ENCODE measurements at places on chromosomes 4 and X. TPM values are rescaled to one million over a fixed set of nuclear protein-coding genes. Genes with fewer than 3 reads are reported as not detected.

GRCh38 chr4:180909279-180909678 lies 1333.9 kb upstream of the TENM3 start:
- no peak for DNase-seq

DNA sequence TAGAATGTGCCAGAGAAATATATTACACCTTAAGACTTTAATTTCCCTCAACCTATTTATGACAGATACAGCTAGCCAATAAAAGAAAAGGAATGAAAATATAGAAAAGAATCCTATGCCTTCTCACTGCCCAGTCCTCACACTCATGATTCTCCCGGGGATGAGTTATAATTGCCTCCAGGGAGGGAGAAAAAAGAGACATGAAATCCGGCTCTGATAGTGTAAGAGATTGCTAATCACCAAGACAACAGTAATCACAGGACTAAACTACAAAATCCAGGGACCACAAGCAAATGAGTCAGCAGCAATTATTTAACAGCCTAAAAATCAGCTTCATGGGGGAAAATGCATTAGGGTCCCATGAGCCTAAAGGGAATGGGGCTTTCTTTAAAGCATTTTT lies 95.9 kb upstream of the DUSP21 start:
- DNase-seq = no peak

Gene ZFP42
- total RNA-seq = 0.09 TPM

DNA sequence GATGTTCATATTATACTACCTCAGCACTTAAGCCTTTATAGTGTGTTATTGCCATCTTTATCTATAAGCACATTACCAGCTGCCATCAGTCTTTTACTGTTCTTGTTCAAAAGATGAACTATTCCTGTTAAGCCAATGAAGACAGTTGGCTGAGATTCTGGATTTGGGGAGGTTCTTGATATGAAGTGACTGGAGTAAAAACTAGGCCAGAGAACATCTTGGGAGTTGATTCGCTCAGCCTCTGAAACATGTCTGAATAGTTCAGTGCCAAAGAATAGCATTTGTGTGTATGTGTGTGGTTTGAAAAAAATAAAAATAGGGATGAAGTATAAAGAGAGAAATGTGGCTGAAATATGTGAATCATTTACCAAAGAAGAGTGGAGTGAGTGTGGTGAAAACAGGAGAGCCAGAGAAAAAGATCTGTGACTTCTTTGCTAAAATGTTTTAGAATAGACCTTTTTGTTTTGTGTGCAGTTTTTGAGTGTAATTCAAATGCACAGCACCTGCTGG lies 15.2 kb downstream of the EXOC1 start:
- no peak for DNase-seq

Gene HTR2C
- total RNA-seq = not detected

- no peak for DNase-seq
These were observed 471 bp downstream of the MCTS1 start for GRCh38 chrX:120604361-120604782.

Gene CDX4
- not detected for total RNA-seq

DNA sequence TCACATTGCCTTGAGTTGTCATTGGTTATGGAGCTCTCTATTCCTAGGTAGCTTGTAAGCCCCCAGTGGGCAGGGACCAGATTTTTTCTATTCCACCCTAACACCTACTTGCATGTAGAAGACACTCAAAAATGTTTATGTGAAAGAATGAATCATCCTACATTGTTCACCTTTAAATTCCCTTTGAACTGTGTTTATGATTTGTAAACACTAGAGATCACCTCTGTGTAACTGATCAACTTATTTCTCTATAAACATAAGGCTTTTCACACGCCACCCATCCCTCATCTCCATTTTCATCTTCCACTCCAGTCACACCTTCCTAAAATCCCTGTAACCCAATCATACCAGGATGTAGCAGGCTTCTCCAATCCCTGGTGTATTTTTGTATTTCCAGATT lies 142.6 kb upstream of the LEF1 start:
- DNase-seq = no peak

DNA sequence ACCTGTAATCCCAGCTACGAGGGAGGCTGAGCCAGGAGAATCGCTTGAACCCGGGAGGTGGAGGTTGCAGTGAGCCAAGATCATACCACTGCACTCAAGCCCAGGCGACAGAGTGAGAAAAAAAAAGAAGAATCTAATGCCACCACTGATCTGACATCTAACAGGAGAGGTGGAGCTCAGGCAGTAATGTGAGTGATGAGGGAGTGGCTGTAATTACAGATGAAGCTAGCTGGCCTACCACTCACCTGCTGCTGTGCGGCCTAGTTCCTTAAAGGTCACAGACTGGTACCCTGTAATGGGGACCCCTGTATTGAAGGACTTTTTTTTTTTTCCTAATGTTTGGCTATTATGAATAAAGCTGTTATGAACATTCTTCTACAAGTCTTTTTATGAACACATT lies 25.3 kb upstream of the GABRE start:
- DNase-seq = no peak

Gene RTL9
- total RNA-seq = 0.17 TPM

- DNase-seq = peak; percentile 16
These were observed 353.1 kb upstream of the NR3C2 start for GRCh38 chr4:148795156-148795864.

GRCh38 chr4:109614015-109614414 lies 54.0 kb downstream of the MCUB start:
- DNase-seq = no peak

GRCh38 chrX:32116047-32116446 lies 1044.2 kb upstream of the FTHL17 start:
- no peak for DNase-seq

Gene EDNRA
- 9.7 TPM for total RNA-seq

Gene SPIN2B
- 10.2 TPM for total RNA-seq

- DNase-seq = no peak
These were observed 48.6 kb upstream of the DYNLT3 start for GRCh38 chrX:37895795-37896510.

Gene COX7B2
- total RNA-seq = not detected

Gene HTATSF1
- total RNA-seq = 35.8 TPM

Gene COL4A6
- 109 TPM for total RNA-seq

DNA sequence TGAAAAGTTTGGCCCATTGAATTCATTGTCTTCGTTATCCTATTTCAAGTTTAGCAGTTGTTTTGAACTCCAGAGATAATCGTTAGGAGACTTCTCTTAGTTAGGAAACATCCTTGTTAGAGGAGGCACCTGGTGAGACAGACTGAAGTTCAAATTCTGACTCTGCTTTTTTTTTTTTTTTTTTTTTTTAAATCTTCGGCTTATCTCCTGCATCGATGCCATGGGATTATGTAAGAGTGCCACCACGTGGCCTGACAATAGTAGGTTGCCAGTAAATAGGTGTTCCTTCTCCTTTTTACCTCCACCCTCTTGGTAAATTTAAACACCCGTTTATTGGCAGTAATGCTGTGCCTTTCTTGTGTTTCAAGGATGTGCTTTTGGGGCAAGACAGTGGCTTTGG lies 149.3 kb downstream of the SOWAHB start:
- peak; percentile 50 for DNase-seq

DNA sequence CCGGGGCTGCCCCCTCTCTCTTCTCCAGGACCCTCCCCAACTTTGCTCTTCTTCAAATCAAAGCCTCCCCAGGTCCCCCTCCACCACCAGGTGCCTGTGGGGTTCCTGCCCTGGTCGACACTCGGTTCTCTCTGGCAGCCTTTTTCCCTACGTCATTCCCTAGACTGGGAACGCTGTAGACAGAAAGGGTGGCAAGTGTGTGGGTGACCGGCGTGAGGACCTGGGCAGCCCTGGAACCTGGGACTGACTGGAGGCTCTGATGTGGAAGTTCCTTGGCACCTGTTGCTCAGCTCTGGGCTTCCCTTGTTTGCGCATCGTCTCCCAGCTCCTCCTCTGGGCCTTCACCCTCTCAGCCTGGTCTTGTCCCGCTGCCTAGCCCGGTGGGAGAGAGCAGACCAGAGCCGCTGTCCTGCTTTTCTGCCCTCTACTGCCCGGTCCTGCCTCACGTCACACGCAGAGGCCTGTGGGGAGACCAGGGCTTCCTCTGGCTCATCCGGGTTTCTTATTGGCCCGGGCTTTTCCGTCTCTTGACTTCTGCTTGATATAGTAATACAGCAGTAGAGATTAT lies 1.3 kb downstream of the TACC3 start:
- no peak for DNase-seq

DNA sequence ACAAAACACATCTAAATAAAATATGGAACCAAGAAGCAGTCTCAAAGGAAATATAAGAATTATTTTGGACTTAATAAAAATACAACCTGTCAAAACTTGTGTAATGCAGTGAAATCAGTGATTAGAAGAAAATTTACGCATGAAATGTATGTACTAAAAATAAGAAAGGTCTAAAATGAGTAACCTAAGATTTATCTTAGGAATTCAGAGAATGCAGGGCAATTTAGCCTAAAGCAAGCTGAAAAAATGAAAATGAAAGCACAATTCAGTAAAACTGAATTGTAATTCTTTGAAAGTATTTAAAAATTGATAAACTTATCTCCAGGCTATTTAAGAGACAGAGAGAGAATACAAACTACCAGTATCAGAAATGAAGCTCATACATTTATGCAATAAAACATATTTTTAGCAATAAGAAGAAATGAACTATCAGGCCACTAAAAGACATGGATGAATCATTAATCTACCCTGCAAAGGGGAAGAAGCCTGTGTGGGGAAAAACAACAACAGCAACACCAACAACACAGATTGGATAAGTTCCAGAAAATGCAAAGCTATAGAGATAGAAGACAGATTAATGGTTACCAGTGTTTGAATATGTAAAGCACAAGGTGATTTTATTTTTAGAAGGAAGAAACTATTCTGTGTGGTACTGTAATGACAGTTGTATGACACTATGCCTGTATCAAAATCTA lies 442.0 kb upstream of the ADGRL3 start:
- DNase-seq = no peak

Gene NALF2
- total RNA-seq = 1.8 TPM

Gene PDLIM3
- total RNA-seq = 85.5 TPM

Gene C4orf50
- total RNA-seq = 0.06 TPM

GRCh38 chrX:124388562-124388961 lies 42.2 kb downstream of the SH2D1A start:
- peak; percentile 56 for DNase-seq

Gene CENPVL2
- 0.17 TPM for total RNA-seq

Gene CAMK2D
- total RNA-seq = 61.0 TPM

DNA sequence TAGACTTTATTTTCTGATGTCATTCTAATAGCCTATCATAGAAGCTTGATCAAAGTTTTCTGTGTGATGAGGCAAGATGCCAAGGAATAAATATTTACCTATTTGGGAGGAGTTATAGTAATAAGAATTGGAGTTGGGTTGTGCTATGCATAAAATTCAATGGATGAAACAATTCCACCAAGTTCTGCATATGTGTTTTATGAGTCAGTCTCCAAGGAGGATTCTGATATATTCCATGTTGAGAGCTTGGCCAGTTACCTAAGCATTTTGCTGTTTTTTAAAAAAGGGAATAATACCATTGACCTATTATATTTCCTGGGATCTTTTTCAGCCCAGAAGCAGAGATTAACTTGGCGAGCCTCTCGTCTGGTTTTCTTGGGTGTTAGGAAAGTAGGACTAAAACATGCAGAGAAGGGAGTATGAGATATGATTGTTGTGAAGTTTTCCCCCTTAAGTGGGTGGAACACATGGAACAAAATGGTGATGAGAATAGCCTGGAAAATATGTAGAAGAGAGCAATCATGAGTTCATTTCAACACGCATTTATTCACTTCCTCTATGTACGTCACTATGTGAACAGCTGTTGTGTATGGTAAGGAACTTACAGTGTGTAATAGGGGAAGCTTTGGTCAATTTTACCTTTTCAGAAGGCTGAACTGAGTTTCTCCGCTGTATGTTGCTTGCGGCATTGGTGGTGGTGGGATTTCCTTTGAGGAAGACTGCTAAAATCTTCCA lies 39.2 kb downstream of the POLA1 start:
- DNase-seq = no peak

Gene CENPVL1
- 0.17 TPM for total RNA-seq

DNA sequence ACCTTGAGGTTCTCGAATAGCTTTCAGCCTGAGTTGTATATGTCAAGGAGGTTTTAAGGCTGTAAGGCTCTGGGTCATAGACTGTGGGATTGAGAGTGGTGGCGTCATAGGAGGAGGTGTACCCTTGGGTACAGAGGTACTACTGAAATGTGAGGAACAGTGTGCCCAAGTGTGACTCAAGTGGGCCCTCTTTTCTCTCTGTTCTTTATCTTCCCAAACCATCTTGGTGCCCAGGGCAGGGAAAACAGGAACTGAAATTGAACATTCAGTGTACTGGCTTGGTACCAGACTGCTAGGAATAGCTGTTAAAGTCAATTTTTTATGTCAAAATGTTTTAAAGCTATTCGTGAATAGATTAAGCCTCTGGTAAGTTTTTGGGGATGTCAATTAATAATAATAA lies 136.2 kb upstream of the RPS6KA3 start:
- DNase-seq = no peak

Gene USP51
- total RNA-seq = 1.9 TPM

GRCh38 chrX:111719426-111720210 lies 38.6 kb downstream of the ALG13 start:
- no peak for DNase-seq

Gene PDE6B
- total RNA-seq = 8.6 TPM

- no peak for DNase-seq
These were observed 511 bp downstream of the GABRB1 start for GRCh38 chr4:47031751-47032404.

Gene ZXDB
- total RNA-seq = 9.5 TPM

DNA sequence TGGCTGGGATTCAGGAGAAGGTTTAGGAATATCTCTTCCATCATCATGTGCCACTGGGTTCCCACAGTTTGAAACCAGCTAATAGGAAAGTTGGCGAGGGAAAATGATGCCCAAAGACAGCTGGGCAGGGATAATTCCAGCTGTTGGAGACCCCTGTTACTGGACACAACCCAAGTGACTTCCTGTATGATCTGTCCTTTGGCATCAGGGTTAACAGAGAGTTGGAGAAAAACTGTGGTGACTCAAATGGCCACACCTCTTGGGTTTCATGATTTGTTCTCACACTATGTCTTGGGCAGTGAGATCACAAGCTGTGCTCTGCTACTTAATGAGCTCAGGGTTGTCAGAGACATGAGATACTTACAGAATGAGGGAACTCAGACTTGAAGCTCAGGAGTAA lies 3.8 kb downstream of the FGF16 start:
- DNase-seq = no peak

Gene COX18
- 13.8 TPM for total RNA-seq

Gene GATA1
- total RNA-seq = 0.98 TPM

Gene PPEF2
- not detected for total RNA-seq

DNA sequence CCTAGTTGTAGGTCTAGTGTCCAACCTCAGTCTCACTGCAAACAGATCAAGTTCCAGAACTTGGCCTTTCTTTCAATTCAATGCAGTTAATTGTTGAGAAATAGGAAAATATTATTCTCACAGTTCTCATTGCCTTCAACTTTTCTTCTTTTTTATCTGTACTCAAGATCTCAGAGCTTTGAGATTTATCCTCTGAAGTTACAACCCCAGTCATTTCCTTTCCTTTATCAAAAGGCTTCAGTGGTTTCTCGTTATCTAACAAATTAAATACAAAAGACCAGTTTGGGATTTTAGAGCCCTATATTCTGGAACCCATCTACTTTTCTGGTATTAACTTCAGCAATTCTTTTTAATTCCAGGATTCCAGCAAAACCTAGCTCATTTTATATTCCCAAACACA lies 130.2 kb downstream of the TMA16 start:
- no peak for DNase-seq

GRCh38 chrX:122046226-122046625 lies 998.8 kb downstream of the GLUD2 start:
- DNase-seq = no peak

Gene MMRN1
- total RNA-seq = 12.5 TPM

Gene GAGE1
- 0.49 TPM for total RNA-seq

GRCh38 chr4:169730564-169730963 lies 27.2 kb downstream of the HPF1 start:
- no peak for DNase-seq

All from mucosa of gallbladder (tissue), 1 donor.